ENCODE measurements at places on chromosomes 2 and 18.
A peak's percentile ranks its signal among the peaks of the same experiment; 100 is the strongest.

DNA sequence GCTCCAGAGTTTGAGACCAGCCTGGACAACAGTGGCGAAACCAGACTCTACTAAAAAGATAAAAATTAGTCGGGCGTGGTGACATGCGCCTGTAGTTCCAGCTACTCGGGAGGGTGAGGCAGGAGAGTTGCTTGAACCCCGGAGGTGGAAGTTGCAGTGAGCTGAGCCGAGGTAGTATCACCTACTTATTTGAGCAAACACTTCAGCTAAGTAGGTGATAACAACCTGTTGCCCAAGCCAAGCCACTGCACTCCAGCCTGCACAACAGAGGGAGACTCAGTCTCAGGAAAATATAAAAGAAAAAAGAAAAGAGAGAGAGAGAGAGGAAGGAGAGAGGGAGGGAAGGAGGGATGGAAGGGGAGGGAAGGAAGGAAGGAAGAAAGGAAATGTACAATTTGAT is 21.3 kb downstream of the FER1L5 start:
- DNase-seq: no peak

DNA sequence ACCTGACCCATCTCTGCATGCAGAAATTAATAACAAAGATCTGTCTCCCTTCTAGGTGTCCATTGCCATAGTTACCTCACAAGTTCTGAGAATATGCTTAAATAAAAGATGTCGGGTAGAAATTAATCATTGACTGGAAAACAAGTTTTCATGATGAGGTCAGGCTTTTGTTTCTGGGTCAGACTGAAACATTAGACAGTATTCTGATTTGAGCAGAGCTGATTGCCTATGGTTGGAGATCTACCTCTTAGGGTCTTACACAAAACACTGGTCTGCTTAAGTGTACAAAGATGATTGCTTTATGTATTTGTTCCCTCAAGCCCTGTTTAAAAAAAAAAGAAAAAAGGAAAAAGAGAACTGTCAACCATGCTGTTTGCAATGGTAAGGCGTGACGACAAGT is 956.4 kb downstream of the CPS1 start:
- DNase-seq: no peak

- no peak for DNase-seq
These were observed 156.6 kb upstream of the ACVR2A start for GRCh38 chr2:147688242-147688641.

GRCh38 chr2:54830546-54830945 is 107.1 kb downstream of the EML6 start:
- DNase-seq: no peak

DNA sequence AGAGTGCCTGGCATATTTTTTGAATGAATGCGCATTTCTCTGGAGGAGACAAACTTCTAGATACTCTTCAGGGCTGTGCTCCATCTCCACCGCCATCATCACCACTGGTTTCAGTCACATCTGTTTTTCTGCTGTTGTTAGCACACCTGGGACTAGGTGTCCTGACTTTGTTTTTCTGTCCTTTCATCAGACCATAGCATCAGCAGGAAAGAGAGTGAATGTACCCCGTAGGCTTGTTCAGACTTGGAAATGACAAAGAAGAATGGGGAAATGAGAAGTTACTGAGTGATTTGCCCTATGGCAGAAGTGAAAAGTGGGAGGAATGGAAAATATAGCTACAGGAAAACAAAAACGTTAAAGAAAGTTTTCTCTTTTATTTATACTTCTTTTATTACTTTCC is 965.2 kb upstream of the FANCL start:
- no peak for DNase-seq

DNA sequence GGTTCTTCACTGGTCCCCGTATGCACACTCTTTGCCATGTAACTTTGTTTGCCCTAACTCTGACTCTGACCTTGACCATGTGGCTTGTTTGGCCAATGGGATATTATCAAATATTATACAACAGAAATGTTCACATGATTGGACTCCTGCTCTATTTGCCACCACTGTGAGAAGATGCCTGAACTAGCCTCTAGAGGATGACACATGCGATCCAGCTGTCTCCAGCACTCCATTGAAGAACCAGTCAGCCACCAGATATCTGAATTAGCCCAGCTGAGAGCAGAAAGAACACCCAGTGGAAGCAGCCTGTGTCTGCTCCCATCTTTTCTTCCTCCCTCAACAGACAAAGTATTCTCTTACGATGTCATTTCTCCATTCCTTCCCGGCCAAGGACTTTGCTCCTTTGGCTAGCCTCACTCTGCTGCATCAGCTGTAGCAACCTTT is 412.1 kb downstream of the IRS1 start:
- no peak for DNase-seq

DNA sequence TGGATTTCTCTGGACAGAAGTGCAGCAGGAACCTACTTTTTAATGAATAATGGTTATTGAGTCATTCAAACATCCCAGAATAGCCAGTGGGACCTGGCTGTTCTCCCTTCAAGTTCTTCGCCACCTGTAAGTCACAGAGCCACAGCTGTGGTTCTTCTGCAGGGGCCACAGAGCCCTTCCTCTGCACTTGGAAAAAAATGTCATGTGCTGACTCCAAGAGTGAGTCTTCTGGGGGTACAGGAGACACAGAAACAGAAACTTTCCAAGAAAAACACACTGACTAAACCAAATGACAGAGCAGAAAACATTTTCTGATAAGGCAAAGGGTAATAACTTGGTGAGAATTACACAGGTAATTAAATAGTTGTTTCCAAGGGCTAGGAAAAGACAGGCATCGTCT is 68.7 kb upstream of the FN1 start:
- no peak for DNase-seq

DNA sequence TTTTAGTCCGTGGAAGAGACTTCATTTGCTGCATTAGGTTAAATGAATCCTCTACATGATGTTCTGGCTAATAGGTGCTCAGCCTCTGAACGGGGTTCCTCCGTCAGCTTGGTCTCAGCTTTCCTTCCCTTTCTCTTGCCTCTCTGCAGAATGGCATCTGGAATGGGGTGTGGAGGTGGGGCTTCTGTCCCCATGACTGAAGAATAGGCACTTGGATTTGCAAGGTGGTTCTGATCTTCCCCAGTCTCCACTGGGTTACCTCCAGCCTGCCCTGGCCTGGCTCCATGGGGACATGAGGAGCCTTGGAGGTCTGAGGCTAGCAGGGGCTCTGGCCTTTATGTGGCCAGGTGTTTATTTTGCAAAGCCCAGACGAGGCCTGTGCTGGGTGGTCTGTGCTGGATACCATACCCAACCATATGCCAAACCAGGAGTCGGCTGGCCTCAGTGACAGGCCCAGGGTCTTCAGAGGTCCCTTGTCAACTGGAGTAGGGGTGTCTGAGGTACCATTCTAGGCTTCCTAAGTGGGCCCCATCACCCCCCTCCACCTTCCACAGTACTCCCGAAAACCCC is 28.2 kb upstream of the LAPTM4A start:
- no peak for DNase-seq

DNA sequence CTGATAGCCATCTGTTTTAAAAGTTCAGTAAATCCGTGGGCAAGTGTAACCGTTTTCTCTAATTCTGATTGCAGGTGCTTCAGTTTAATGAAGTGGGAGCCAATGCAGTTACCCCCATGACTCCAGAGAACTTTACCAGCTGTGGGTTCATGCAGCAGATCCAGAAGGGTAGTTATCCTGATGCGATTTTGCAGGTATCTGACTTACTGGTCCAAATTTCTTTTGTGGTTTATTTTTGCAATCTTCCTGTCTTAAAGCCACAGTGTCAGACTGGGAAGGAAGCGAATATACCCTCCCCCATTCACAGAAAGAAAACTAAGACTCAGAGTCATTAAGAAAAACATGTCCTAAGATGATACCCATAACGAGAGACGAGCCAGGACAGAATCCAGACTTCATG is 7.7 kb downstream of the SERPINB2 start:
- DNase-seq: no peak

DNA sequence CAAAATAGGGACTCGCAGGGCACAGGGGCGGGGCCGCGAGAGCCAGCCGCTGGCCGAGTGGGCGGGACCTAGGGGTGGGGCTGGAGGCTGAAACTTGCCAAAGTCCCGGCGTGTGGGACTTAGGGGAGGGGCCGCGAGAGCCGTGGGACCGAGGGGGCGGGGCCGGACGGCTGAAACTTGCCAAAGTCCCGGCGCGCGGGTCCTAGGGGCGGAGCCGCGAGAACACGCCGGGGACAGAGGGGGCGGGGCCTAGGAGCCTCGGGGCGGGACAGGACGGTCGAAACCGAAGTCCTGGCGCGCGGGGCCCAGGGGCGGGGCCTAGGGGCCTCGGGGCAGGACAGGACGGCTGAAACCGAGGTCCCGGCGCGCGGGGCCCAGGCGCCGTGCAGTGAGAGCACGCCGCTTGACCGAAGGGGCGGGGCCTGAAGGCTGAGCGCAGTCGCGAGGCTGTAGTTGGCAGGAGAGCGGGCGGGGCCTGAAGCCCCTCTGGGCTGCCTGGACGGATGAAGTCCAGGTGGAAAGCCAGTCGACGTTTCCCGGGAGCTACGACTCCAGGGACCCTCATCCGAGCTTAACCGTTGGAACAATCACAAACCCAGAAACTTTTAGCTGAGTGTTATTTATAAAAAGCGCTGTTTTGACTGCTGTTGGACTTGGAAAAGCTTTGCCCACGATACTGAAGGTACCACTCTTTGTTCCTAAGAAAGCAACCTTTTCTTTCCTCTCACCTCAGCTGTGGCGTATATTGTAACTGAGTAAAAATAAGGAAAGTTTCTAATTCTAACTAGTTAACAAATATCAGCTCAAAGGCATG is 475 bp upstream of the BARD1 start:
- DNase-seq: peak; percentile 99

DNA sequence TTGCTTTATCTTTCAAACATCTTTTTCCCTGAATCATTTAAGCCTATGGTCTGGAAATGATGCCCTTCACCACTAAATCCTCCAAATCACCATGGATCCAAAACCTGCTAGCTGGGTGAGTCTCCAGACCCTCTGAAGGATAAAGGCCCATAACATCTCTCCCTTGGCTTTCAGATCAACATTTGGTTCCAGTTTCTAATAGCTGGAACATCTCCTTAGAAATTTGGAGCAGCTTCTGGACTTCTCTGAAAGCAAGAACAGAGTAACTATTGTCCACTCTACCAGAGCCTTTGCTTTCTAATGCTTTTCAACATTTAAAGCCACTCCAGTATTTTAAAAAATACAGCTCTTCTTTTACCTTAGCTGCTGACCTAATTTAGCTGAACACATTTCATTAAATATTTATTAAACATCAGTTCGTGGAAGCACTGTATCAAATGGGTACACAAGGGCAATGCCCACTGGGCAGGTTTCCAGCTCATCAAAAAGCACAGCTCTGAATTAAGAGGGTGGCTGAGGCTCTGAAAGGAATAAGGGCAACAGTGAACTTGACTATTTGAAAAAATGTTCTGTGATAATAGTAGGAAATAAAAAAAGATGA is 75.3 kb downstream of the GALNT3 start:
- DNase-seq: no peak

DNA sequence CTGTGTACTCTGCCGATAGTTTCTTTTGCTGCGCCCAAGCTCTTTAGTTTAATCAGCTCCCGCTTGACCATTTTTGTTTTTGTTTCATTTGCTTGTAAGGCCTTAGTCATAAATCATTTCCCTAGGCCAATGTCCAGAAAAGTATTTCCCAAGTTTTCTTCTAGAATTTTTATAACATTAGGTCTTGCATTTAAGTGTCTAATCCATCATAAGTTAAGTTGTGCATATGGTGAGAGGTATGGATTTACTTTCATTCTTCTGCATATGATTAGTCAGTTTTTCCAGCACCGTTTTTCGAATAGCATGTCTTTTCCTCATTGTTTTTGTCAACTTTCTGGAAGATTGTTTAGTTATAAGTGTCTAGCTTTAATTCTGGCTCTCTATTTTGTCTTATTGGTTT is 484.8 kb upstream of the CNTNAP5 start:
- DNase-seq: no peak

- no peak for DNase-seq
These were observed 126.4 kb downstream of the TXNL1 start for GRCh38 chr18:56511996-56512395.

- DNase-seq: no peak
These were observed 1.1 kb downstream of the TRABD2A start for GRCh38 chr2:84879584-84880394.

DNA sequence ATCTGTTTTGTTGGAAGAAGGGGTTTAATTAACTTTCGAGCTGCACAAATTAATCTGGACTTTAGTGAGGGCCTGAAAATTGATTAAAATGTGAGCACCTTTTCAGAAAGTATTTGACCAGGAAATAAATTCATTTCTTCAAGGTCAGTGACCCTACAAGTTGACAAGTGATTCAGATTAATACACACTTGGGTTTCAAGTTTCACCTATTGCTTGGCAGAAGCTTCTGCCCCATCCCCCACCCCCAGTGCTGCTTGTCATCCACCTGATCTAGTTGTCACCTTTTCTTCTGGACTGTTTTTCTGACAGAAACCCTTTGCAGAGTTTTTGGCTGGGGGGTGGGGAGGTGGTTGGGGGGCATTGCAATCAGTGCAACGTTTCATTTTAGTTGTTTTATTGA is 46.2 kb downstream of the RPRM start:
- DNase-seq: no peak

DNA sequence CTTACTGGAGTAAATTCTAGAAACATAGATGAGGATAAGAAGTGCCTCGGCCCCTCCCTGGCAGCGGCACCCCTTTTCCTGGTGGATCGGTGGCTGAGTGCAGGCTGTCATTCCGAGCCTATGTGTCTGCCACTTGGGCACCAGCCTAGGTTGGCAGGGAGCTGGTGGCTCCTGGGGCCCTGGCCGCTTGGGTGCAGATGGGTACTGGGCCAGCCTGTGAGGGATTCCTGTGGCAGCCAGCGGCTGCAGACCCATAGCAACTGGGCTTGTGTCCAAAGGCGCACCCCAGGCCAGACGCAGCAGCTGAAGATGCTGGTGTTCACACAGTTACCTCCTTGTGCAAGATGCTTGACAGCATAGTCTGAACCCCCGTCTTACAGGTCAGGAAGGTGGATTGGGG is 2.8 kb downstream of the SNORC start:
- DNase-seq: no peak

DNA sequence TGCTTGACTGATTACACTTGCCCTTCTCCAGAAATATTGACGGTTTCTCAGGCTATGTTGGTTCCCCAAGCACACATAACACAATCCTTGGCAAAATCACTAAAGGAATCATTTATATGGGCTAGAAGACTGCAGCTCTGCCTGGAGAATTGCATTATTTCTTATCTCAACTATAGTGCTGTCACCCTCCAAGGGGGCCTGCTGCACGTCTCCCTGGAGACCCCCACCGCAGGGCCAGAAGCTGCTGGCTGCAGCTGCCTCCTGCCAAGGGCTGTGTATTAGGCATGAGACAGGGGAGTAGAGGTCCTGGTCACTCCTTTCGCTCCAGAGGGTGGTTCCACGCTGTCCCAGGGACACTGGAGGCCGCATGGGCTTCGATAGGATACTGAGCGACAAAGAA is 76.6 kb downstream of the LRRC30 start:
- DNase-seq: no peak

- DNase-seq: no peak
These were observed 147.3 kb downstream of the RDH14 start for GRCh38 chr2:18412980-18413675.

DNA sequence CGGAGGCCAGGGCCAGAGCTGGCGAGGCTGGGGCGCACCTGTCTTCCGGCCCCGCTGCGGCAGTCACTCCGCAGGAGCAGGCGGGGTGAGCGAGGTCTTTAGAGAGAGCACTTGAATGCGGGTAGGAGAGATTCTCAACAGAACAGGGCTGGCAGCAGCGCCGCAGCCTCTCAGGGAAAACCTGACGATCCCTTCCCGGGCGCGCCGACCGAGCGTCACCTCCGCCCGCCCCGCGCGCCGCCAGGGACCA is 526 bp downstream of the PRKRA start:
- no peak for DNase-seq
